ENCODE measurements at places on chromosomes 13 and 19.

- no peaks in the 10 kb centered on the region for H3K36me3 ChIP-seq
- no peak overlapping the region for H3K4me3 ChIP-seq
- no peaks in the 10 kb centered on the region for H3K4me1 ChIP-seq
- DNase-seq = no peak
- no peaks in the 10 kb centered on the region for H3K27me3 ChIP-seq
Observed at GRCh38 chr13:39879286-39880035, 224.0 kb downstream of the COG6 start.

- DNase-seq = no peak
- H3K4me1 ChIP-seq = peaks cover 10% of the 10 kb centered on the region
Observed at GRCh38 chr19:3186160-3186688, 494 bp downstream of the NCLN start.

DNA sequence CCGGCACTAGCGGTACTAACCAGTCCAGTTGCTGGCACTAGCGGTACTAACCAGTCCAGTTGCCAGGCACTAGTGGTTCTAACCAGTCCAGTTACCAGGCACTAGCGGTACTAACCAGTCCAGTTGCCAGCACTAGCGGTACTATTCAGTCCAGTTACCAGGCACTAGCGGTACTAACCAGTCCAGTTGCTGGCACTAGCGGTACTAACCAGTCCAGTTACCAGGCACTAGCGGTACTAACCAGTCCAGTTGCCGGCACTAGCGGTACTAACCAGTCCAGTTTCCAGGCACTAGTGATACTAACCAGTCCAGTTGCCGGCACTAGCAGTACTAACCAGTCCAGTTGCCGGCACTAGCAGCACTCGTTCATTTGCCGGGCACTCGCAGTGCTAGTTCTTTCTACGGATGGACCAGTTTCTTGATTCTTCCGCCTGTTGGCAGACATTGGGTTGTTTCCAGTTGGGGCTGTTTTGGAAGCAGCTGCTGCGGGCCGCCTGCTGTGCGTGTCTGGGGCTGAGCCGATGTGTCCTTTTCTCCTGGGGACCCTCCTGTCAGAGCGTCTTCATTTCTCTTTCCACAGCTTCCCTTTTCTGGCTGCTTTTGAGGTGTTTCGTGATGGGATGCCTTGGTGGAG is 123.4 kb upstream of the MCF2L start:
- no peak overlapping the region for H3K4me3 ChIP-seq
- H3K36me3 ChIP-seq = peaks cover 6% of the 10 kb centered on the region
- H3K27ac ChIP-seq = no peak overlapping the region
- H3K4me1 ChIP-seq = no peaks in the 10 kb centered on the region

GRCh38 chr13:38775085-38775484 is 88.2 kb downstream of the FREM2 start:
- no peak overlapping the region for H3K27ac ChIP-seq
- no peak for DNase-seq
- H3K36me3 ChIP-seq = no peaks in the 10 kb centered on the region
- H3K4me1 ChIP-seq = no peaks in the 10 kb centered on the region
- H3K4me3 ChIP-seq = no peak overlapping the region
- no peaks in the 10 kb centered on the region for H3K27me3 ChIP-seq

DNA sequence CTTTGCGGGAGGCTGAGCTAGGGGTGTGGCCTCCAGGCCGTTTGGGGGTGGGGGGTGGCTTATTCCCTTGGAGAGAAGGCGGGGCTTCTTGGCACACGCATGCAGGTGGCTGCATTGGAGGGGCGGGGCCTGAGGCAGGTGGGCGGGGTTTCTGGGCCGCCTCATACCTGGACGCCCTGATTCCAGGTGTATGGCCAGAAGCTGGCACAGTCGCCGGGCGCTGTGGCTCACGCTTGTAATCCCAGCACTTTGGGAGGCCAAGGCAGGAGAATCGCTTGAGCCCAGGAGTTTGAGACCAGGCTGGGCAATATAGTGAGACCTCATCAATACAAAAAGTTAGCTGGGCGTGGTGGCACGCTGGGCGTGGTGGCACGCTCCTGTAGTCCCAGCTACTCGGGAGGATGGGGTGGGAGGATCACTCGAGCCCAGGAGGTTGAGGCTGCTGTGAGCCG is 7.8 kb downstream of the ABCA7 start:
- H3K27ac ChIP-seq = no peak overlapping the region
- H3K27me3 ChIP-seq = no peaks in the 10 kb centered on the region
- no peak overlapping the region for H3K4me3 ChIP-seq
- DNase-seq = no peak
- H3K4me1 ChIP-seq = no peaks in the 10 kb centered on the region
